COR-L47 (cell line): ENCODE measurements at places on chromosomes 5 and 9.
A peak's percentile ranks its signal among the peaks of the same experiment; 100 is the strongest.

DNA sequence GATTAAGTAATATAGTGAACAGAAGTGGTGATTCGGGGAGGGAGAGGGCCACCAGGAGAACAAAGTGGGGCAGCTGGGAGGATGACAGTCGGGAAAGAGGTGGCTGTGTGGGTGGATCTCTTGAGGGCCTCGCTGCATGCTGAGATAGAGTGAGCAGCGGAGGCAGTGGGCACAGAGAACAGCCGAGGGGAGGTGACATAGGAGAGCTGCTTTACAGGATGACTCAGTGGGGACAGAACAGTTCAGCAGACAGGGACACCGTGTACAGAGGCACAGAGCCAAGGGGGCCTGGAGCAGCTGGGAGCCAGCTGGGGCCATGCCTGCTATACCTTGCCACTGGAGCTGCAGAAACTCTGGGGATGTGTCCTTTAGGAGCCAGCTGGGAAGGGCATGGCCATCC, 273.9 kb downstream of the GADD45G start:
- peak; percentile 78 for DNase-seq

- no peak for DNase-seq
These were observed 15.1 kb upstream of the CSNK1G3 start for GRCh38 chr5:123496892-123497291.

DNA sequence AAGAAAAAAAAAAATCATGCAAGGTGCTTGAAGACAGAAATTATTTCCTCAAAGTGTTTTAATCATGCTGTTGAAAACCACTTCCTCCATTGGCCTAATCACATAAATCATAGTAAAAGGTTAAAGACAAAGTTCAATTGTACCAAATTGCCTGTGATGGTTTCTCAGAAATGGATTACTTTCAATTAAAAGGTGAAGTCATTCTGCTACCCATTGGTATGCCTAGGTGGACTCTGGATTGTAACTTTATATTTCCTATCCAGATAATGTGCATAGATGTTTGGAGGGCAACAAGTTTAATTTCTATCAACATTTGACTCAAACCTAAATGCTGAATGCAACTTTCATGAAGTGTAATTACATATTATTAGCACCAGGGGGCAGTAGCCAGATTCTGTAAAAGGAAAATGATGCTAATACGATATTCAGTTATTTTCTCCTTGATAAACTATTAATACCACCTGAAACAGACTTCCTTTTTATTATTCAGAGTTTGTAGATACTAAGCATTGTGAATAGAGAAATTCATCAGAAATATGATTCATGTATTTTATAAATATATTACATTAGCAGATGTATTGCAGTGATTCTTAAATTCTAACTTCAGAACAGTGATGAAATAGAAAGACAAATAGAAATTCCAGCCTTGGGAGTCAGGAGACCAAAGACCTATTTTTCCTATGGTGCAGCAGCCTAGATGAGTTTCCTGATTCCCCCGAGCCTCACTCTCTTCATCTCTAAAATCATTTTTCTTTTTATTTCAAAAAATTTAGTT, 148.2 kb downstream of the CAAP1 start:
- DNase-seq = peak; percentile 33

DNA sequence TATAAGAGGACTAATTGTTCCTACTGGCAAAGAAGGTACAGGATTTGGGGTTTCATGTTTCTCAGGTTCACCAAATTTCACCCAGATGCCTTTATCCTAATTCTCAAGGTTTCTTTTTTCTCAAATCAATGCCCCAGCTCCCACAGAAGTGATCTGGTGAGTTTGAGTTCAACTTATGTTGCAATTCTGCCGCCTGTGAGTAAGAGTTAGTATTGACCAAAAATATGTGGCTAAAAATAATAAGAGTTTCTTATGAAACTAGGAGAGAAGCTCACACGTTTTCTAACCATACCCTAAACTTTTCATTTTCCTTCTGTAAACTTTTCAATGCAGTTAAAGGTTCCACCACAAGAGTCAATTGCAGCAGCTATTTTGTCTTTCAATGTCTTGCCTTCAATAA, 15.1 kb downstream of the SLCO6A1 start:
- no peak for DNase-seq

- no peak for DNase-seq
These were observed 9.0 kb downstream of the CD274 start for GRCh38 chr9:5459289-5459829.

- no peak for DNase-seq
These were observed 23.0 kb downstream of the SPARC start for GRCh38 chr5:151663617-151664293.

- DNase-seq = peak; percentile 97
These were observed 165.2 kb downstream of the MAPKAP1 start for GRCh38 chr9:125541840-125542243.

GRCh38 chr5:35073160-35073559, 25.4 kb upstream of the AGXT2 start:
- DNase-seq = no peak

DNA sequence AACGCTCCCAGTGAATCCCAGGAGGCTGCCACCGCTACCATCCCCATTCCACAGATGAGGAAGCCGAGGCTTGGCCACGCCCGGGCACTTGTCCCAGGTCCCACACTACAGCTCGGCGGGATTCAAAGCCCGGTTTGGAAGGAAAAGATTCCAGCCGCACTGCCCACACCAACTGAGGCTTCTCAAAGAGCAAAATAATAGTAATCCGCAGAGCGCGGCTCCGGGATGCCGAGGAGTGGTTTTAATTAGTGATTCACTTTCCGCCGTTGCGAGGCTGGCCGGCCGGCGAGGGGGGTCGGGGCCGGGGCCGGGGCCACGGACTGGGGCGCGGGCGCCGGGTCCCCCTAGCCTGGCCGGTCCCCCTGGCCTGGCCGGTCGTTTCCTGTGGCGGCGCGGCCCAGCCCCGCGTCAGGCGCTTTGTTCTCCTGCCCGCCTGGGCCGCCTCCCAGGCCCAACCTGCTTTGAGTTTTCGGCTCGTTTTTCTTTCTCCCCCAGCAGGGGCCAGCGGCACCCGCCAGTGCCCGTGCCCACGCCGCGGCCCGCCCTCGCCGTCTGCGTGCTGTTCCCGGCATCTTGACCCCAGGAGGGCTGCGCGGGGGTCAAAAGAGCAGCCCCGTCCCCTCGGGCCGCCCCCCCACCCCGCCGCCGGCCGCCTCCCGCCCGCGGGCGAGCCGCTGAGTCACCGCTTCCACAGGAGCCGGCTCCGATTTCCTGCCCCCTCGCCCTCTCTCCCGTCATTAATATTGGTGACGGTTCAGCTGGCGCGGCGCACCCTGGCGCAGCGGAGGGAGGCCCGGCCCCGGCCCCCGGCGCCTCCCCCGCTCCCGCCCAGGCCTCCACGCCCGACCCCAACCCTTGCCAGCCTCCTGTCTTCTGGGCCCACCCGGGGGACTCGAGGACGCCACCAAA, 31.2 kb downstream of the FGF18 start:
- no peak for DNase-seq

- DNase-seq = peak; percentile 57
These were observed 233.1 kb downstream of the RFK start for GRCh38 chr9:76161106-76161505.

DNA sequence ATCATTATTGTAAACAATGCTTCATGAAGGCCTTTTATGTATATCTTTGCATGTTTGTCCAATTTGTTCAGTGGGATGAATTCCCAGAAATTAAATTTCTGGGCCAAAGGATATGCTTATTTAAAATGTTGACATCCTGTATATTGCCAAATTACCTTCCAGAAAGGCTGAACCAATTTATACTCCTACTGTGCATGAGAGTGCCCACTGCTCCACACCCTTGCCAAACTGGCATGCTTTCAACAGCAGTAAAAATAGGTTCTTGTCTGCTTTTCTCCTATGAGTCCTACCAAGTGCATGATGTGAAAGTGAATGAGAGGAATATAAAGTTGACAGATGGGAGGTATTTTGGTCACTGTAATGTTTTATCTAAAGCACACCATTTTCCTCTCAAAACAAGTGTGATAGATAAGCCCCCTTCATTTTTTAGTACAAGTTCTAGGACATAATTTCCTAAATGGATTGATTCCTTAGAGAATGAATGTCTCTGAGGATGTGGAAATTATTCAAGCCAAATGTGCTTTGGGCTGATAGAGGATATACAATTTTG, 70.5 kb upstream of the ERBIN start:
- peak; percentile 38 for DNase-seq

- DNase-seq = no peak
These were observed 76.6 kb upstream of the XPA start for GRCh38 chr9:97773723-97774122.

GRCh38 chr5:14143546-14143840, 351 bp downstream of the TRIO start:
- DNase-seq = no peak

- DNase-seq = no peak
These were observed 153.4 kb downstream of the OLFM1 start for GRCh38 chr9:135240871-135241311.

- DNase-seq = no peak
These were observed 143.5 kb downstream of the SPATA31D1 start for GRCh38 chr9:82132024-82132423.

DNA sequence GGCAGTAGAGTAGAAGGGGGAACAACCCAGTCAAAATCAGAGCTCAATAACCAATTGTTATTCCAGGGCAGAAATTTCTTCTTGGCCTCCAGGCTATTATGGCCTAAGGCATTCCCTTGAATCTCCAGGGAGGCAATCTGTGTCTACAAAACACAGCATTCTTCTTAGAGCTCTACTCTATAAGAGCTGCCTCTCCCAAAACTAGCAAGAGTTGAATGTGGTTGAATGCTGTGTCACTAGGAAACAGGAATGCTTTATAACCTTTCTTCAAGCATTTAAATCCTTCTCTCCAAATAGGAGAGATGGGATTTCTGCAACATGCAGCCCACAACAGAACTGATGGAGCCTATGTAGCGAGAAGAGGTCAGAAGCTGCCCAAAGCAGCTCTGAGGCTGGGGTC, 97.1 kb upstream of the APC start:
- DNase-seq = no peak

GRCh38 chr5:10839118-10839517, 78.1 kb upstream of the DAP start:
- DNase-seq = no peak

DNA sequence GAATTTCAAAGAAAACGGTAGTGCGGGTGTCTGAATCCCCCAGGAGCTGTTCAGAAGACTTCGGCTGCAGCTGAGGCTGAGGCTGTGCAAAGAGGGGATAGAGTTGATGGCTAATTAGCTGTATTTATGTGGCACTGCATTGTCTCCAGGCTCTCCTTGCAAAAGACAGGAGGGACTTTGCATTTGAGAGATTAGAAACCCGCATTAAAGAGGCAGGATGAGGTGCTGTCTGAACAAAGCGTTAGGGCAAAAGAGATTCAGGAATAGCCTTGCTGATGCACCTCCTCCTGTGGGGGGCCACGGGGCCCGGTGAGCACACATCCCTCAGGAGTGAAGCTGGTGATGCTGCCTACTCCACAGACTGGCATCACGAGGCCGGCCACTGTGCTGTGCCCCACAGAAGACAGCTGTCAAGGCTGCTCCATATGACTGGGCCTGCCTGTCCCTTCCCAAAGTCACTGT, 343.6 kb upstream of the DAP start:
- no peak for DNase-seq

DNA sequence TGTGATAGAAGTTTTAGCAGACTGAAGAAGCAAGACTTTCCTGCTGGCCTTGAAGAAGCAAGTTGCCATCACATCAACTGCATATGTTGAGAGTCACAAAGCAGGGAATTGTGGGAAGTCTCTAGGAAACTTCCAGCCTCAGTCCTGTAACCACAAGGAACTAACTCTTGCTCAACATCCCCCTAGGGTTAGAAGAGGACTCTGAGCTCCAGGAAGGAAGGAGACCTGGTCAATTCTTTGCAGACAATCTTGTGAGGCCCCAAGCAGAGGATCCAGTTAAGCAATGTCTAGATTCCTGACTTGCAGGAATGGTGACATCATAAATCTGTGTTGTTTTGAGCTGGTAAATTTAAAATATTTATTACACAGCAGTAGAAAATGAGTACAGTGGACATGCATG, 18.6 kb upstream of the ZNF366 start:
- DNase-seq = no peak

GRCh38 chr9:89523948-89524347, 26.0 kb upstream of the SEMA4D start:
- DNase-seq = no peak

- DNase-seq = no peak
These were observed 360.2 kb downstream of the SLIT3 start for GRCh38 chr5:168940712-168941111.

- DNase-seq = no peak
These were observed 23.4 kb upstream of the FAT2 start for GRCh38 chr5:151614565-151614964.

GRCh38 chr9:98365227-98365669, 109.8 kb upstream of the TBC1D2 start:
- DNase-seq = no peak

DNA sequence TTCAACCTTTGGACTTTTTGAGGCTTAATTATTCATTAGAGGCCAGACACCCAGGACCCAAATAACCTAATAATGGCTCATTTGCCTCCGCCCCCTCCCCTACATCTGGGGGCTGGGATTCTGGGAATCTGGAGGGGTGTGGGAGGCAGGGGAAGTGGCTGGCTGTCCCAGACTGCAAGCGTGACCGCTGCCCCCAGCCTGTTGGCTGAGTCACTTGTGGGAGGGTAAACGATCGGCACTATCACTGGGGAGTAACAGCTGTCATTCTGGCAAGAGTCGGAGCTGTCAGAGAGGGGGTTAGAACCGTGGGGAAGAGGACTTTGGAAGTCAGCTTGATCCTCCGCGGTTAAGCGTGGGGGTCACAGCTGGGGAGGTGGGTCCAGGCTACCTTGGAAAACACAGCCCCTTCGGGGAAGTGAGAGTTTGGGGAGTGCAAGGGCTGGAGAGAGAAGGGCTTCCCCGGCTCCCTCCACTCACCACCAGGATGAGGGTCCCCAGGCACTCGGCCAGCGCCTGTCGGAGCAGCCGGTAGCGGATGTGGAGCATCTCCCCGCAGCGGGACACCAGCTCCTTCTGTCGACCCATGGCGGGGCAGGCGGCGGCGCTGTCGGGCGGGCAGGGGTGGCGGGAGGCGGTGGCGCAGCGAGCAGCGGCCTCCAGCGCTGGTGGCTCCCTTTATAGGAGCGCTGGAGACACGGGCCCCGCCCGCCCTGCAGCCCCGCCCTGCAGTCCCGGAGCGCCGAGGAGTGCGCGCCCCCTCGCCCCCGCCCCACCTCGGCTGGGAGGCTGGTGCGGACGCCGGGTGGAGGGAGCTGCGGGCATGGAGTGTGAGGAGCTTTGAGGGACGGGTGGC, at the start of gene AQP3:
TSS of gene AQP3 (minus strand) at position 648 of the 853 bp plus-strand sequence. CDS start at position 585, 63 bp downstream.
- peak; percentile 74 for DNase-seq

- DNase-seq = no peak
These were observed 5.7 kb upstream of the SYK start for GRCh38 chr9:90795871-90796317.

DNA sequence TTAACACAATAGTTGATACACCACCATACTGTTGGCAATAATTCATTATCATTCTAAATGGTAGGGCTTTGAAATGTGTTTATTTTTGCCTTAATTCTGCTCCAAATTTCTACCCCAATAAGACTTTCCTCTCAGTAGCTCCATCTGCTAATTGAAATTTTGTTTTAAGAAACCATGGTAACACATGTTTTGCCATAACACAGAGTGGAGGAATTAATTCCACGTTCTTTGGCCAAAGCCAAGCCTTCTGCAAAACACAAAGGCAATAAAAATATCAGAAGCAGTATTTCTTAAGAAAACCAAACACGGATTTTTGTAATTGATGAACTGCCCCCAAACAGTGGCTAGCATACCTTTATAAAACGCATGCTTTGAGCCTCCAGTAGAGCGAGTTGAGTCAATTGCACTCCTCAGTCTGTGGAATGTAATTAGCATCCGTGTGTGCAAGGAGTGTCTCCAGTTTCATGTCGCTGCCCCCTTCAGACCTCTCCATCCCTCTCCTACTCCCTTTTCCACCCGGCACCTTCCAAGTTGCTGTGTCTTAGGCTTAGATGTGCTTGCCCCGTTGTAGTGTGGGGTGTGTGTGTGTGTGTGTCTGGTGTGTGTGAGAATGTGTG, 58.2 kb upstream of the CKS2 start:
- no peak for DNase-seq
